Uterine smooth muscle cell (primary cell): ENCODE measurements at places on chromosomes 3 and 15. TPM values are rescaled to one million over a fixed set of nuclear protein-coding genes. Genes with fewer than 3 reads are reported as not detected.

Gene PLA2G4E
- not detected in 2 replicates for total RNA-seq

Gene SEMA3B
- 6.8 and 29.5 TPM in 2 replicates for total RNA-seq

Gene SPESP1
- total RNA-seq = 1.2 and 3.2 TPM in 2 replicates

Gene VGLL3
- total RNA-seq = 11.2 and 25.5 TPM in 2 replicates

Gene CFAP20DC
- total RNA-seq = 2.9 and 7.1 TPM in 2 replicates

Gene UTS2B
- total RNA-seq = 0.37 and 1.00 TPM in 2 replicates

Gene GOLGA6L7
- total RNA-seq = not detected in 2 replicates

Gene GXYLT2
- 6.1 and 16.1 TPM in 2 replicates for total RNA-seq

Gene RPSA
- 1,367 and 1,530 TPM in 2 replicates for total RNA-seq

Gene FGF7
- total RNA-seq = 264 and 355 TPM in 2 replicates

Gene DUSP7
- total RNA-seq = 7.9 and 8.6 TPM in 2 replicates
